ENCODE measurements at places on chromosomes 1 and 21.

DNA sequence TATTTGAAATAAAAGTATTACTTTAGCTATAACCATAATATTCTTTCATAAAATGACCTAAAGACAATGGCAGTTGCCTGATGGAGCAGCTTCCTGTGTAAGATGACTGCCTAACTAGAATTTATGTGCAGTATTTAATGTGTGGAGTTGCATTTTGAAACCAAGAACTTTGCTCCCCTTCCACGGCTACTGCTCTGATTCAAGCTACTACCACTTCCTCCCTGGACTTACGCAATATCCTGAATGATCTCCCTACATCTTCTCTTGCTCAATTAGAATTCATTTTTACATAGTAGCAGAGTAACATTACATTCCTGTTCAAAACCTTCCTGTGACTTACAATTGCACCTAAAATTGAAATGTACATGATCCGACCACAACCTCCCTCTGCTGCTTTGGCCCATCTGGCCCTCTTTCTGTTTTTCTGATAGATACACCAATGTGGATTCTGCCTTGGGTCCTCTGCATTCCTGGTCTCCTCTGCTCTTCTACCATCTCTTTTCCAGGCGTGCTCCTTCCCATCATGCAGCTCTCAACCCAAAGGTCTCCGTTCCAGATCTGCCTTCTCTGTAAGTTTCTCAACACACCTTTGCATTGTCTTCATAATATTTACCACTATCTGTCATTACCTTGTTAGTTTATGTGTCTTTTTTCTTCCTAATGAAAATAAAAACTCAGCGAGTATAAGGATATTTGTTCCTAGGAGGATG lies 47.4 kb upstream of the USP25 start:
- no peak for DNase-seq

- no peak for DNase-seq
These were observed 92.3 kb upstream of the UBE2U start for GRCh38 chr1:64110924-64111777.

- DNase-seq, result no peak
These were observed 59.5 kb downstream of the KLHDC7A start for GRCh38 chr1:18540136-18540765.

GRCh38 chr1:206117151-206117948 lies at the start of gene AVPR1B:
AVPR1B (minus strand) TSS chr1:206117388; CDS start chr1:206116890, 498 bp downstream.
- no peak for DNase-seq

DNA sequence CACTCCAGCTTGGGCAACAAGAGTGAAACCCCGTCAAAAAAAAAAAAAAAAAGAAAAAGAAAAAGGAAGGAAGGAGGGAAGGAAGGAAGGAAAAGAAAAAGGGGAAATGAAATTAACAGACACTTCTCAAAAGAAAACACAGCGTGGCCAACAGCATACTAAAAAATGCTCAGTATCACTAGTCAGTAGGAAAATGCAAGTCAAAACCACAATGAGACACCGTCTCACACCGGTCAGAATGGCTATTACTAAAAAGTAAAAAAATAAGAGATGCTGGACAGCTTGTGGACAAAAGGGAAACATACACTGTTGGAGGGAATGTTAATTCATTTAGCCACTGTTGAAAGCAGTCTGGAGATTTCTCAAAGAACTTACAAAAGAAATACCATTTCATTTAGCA lies 369.5 kb upstream of the BRINP3 start:
- no peak for DNase-seq

DNA sequence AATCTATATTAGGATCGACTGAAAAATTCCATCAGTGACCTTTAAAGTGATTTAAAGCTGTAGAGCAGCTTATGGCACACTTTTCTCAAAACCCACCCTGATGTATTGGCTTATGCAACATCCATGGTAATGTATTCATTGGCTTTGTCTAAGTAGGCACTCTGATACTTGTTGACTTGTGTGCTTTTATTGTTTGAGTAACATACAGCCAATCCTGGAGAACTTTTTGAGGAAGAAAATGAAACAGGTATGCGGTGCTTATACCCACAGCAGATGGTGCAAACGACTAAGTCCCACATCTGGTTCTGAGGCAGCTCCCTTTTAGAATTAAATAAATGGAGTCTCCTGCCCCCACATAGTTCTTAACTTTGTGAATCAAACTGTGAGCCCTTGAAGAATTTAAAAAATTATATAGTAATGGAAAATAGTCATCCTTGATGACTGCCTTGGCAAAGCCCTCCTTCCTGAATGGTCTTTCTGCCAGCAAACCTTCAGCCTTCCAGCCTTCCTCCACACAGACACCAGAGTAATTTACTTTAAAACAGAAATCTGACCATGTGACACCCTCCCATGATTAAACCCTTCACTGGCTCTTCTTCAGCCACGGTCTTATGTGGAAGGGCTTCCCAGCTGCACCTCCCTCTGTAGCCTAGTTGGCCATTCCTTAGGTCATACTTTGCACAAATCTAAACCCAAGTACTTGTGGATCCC lies 116.0 kb downstream of the BCAR3 start:
- DNase-seq, result no peak

DNA sequence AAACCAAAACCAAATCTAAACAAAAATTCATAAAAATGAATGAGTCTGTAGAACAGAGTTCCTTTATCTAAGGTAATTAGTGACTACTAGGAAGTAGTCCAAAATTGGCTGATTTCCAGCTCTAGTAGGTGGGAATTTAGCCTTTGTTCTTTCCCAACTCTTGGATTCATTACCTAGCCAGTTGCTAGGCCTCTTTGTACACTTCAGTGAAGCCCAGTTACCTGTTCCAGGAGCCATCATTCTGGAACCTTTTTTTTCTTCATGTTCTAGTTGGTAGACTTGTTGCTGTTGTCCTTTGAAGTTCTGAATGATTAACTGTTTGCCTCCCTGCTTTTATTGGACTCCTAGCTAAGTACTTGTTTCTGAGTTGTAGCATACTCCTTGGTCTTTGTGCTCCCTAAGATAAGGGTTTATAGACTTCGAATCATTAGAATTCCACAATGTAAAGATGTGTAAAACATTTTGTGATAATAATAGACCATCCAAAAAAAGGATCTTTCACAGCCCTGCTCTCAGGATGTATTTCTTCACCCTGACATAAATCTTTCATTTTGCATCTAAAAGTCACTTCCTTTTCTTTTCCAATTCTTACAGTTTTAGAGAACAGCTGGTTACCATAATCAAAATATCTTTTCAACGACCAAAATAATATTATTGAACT lies 9.8 kb downstream of the PLA2G4A start:
- no peak for DNase-seq

- DNase-seq, result no peak
These were observed 289.5 kb downstream of the SIPA1L2 start for GRCh38 chr1:232340446-232340845.

DNA sequence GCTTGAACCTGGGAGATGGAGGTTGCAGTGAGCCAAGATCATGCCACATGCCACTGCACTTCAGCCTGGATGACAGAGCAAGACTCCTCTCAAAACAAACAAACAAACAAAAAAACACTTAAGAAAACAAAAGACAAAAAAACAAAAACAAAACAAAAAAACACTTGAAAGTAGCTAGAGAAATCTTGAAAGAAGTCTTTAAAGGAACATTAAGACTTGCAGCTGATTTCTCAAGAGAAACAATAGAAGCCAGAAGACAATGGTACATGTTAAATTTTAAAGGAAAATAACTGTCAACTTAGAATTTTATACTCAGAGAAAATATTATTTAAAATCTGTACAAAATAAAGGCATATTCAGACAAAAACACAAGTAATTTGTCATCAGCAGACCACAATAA lies 71.3 kb downstream of the HLX start:
- no peak for DNase-seq

All from activated naive CD4-positive, alpha-beta T cell (primary cell).